ENCODE measurements at places on chromosomes 2 and 18.

- DNase-seq, result no peak
These were observed 603.3 kb downstream of the TDRD15 start for GRCh38 chr2:21727101-21727500.

DNA sequence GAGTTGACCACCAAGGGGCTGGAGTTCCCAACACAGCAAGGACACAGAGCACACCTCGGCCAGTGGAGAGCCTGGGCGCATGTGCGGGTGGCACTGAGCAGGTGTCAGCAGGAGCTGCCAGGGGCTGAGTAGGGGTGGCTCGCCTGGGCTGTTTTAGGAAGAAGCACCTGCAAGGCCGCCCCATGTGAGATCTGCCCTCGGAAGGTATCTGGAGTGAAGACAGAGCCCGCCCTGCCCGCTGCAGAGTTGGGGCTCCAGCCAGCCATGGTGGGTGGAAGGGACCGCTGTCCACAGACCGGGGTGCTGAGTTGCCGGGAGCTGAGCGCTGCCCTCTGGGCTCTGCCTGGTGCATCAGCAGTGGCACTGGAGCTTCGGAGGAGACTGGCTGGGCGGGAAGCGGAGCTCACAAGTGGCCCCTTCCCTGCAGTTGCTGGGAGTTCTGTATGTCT, 35.2 kb downstream of the MTERF4 start:
- DNase-seq, result no peak

DNA sequence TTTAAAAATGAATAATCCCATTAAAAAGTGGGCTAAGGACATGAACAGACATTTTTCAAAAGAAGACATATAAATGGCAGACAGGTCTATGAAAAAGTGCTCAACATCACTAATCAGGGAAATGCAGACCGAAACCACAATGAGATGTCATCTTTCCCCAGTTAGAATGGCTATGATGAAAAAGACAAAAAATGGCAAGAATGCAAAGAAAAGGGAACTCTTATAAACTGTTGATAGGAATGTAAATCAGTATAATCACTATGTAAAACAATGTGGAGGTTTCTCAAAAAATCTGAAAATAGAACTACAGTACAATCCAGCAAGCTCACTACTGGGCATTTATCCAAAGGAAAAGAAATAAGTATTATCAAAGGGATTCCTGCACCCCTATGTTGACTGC, 169.2 kb downstream of the METTL4 start:
- no peak for DNase-seq

DNA sequence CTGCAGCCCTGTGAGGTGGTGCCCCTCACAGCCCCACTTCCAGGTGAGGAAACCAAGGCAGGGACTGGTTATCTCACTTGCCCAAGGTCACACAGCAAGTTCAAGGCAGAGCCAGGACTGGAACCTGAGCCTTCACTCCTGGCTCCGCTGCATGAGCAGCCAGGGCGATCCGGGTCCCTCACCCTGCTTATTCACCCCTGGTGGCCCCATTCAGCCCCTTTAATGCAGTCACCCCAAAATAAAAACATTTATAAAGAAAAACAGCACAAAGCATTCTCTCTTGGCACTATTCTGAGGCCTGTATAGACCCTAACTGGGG, 57.3 kb downstream of the POLR1A start:
- DNase-seq, result no peak

- DNase-seq, result peak; percentile 68
These were observed 1.2 kb downstream of the STON1 start for GRCh38 chr2:48531141-48531648.

DNA sequence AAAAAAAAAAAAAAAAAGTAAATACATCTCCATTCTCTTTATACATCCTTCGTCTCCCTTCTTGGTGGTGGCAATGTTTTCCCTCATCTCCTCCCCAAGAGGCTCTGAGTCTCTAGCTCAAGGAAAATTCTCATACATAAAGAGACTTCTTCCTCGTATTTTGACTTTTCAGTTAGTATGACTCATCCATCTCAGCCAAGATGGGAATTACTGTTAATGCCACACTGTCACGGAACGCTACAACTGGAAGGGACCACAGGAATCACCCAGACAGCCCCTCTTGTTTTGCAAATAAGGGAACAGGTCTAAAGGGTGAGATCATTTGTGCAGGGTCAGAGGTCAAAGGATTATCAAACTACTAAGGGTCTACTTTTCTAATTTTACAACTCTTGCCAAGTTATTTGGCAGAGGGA, 19.5 kb downstream of the NFE2L2 start:
- no peak for DNase-seq

DNA sequence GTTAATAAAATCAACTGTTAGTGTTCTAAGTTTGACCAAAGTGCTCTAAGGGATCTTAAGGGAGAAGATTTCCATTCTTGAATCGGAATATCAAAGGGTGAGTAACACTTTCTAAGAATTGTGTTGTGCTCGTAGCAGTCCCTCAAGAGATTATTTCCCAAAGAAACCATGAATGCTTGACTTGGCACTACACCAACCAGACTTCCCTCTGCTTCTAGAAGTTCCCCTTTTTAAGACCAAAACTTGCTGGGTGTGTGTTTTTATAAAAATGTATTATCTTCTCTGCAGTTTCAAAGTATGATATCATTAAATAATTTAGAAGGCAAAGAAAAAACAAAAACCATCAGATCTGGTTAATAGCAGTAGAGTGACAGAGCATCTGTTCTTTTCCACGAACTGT, 522.0 kb upstream of the FAM98A start:
- no peak for DNase-seq

DNA sequence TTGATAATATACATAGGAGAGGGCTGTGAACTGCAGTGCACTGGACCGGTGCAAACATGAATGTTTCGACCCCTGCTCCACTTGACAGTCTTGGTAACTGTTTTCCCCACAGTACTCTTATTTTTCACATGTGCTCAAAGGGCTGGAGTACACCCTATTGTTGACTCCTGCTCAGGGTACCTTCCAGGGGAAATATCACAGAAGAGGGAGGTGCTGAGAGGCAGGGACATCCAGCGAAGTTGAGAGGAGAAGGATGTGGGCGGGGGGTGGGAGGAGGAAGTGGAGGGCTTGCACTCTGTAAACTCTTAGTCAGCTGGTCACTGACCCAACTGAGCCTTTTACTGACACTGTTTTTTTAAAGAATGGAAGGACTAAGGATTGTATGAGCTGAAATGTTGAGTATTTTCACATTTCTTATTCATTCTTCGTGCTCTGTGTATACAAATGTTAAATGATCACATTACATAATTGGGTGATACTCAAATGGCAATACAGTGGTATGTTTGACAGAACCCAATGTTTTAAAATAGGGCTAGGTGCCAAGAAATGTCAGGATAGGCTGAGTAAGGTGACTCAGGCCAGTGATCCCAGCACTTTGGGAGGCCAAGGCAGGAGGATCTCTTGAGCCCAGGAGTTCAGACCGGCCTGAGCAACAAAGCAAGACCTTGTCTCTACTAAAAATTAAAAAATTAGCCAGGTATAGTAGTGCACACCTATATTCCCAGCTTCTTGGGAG, 10.0 kb downstream of the INPP4A start:
- DNase-seq, result no peak

DNA sequence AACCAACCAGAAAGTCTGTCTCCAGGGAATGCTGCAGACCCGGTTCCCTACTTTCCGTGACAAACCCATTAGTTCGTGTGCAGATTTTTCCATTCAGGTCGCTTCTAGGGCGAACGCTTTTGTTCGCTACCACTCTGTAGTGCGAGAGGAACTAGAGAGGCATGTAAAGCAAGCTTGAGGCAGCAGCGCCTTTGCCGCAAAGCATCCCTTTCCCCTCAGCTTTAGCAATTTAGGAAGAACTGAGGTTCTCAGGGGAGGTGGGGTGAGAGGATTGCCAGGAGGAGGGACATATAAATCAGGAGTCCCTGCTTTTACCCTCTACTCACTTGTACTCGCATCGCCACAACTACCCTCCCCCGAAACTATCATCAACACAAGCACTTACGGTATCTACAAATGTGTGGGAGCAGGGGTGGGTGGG, 748 bp upstream of the ZNF804A start:
- DNase-seq, result no peak

- no peak for DNase-seq
These were observed 184.8 kb downstream of the NR4A2 start for GRCh38 chr2:156147594-156148330.

- no peak for DNase-seq
These were observed 88.3 kb downstream of the RBMS1 start for GRCh38 chr2:160405077-160405867.

- DNase-seq, result no peak
These were observed 3.2 kb upstream of the ANKRD53 start for GRCh38 chr2:70975237-70975636.

DNA sequence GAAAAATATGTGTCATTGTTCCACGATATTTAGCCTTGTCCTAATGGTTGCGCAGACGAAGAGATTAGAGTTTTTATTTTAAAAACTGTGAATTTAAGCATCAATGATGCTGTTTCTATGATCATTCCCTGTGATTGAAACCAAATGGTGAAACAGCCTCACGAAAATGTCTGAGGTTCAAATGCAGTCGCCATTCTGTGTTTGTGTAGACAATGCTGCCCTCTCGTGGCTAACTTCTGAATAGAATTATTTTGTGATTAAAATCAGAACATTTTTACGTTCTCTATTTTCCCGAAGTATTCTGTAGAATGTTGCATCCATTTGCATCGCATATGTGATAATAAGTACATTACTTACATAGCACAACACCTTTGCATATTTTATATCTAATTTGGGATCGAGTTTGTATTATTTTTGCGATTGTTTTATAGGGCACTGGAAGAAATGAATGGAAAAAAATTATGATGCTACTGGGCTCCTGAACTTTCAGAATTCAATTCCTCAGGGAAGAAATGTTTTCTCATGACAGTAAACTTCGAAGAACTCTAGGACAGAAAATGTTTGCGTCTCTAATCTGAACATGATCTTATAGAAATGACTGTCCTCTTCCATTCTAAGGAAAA, 54.8 kb upstream of the CREB1 start:
- DNase-seq, result peak; percentile 38

Measured in uterus (tissue), 4 donors.